Vagina (tissue), 2 donors: ENCODE measurements at places on chromosomes 16 and 17.

GRCh38 chr17:47730681-47731080, 2.4 kb upstream of the TBX21 start:
- DNase-seq = no peak

DNA sequence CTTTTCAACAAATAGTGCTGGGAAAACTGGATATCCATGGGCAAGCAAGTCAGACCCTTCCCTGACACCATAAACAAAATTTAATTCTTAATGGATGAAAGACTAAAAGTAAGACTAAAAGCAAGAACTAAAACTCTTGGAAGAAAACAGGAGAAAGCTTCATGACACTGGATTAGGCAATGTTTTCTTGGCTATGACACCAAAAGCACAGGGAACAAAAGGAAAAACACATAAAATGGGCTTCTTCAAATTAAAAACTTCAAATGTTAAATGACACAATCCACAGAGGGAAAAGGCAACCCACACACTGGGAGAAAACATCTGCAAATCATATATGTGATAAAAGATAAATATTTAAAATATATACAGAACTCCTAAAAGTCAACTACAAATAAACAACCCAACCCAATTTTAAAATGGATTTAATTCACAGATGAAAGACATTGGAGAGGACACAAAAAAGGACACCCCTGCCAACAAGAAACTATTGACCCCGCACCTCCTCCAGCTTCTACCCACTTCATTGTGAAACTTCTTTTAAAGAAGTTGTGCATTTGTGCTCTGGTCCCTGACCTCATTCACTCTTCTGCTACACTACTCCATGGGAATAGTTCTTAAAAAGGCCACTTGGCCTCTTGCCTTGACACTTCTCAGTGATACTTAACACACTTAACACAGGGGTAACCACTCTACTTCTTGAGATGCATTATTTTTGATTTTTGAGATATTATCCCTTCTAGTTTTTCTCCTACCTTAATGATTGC, 80.3 kb downstream of the TRIM37 start:
- no peak for DNase-seq

- DNase-seq = no peak
These were observed 110.5 kb downstream of the SDK2 start for GRCh38 chr17:73533781-73534180.

DNA sequence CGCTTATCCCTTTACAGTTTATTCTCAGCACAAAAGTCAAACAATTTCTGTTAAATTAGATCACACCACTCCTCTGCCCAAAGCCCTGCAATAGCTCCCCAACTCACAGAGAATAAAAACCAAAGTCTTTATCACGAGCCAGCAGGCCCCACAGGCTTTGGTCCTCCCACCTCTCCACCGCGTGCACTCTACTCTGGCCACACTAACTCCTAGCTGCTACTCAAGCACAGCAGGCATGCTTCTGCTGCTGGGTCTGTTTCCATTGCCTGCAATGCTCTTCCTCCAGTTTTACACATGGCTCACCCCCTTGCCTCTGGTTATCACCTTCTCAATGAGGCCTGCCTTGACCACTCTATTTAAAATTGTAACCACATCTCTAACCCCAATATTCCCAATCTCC, 27.6 kb downstream of the HELZ start:
- no peak for DNase-seq

DNA sequence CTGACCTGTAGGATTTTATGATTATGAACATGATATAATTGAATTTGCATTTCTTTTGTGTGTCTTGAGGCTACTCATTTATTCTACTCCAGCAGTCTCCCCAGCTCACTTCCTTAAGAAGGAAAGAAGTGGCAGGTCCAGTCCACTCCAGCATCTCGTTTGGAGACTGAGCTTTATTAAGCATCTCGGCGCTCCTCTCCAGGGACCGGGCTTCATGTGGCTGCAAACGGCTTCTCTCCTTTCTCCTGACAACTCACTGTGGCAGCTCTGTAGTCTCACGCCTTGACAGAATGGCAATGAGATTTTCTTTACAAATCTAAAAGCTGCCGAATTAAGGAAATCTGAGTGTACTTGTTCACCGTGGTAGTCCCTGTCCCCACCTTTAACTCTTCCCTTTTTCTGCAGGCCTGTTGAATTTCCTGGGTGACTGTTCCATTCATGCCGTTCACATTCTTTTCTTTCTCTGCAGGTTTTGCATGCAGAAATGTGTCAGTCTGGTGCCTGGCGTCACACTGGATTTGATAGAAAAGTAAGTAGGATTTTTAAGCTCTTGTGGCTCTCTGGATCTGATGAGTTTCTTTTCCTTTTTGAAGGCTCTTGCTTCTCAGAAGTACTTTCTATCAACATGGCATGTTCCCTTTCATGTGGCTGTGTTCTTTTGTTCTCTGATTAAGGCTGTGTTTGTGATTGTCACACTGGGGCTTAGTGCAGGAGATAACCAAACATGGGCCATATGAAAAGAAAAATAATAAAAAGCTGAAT, 200.5 kb upstream of the CHMP6 start:
- DNase-seq = no peak
